ENCODE measurements at places on chromosomes 5 and 9.

DNA sequence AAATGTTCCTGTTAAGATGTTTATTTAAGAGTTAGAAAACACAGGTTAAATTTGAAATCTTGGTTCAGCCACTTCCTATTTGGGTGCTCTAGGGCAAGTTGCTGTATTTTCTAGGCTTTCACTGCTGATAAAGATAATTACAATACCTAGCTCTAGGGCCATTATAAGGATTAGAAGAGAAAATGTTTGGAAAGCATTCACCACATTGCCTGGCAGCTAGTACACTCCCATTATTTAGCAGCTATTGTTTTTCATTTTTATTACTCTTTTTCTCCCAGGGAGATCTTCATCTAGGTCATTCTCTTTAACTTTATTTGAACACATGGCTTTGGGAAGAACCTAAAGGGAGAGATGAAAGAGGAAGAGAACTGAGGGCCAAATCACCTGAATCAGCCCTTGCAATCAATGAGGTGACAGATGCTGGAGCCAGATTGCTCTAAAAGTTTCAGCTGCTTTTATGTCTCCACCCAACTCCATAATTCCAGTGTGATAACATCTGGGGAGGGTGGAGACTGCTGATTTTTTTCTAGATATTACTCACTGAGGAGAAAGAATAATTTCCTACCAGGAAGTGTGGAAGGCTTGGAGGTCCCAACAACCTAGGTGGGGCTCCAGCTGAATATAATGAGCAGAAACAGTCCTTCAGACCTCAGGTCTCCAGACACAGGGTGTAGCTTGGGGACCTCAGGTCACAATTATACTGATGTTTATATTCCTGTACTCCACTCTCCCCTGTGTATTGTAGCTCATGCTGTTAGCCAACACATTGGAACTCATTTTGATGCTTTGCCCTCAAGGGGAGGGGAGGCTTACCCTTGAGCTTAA, 640.0 kb downstream of the RAB3C start:
- no peak for DNase-seq

- DNase-seq = no peak
These were observed 17.8 kb downstream of the ITK start for GRCh38 chr5:157198277-157198986.

DNA sequence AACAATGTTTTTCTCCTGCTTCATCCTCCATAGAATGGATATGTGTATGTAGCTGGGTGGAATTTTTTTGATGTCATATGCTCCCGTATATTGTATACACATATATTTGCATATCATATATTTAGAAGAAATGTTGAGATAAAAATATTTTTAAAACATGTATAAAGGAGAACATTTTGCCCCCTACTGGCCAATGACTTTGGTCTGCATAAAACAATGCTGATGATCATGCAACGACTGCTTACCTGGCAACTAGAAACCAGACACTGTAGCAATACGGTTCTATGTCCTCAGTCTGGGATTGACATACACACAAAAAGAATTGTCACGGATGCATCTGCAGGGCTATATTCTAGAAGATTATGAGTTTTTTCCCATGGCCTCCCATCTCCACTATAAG, 503.6 kb downstream of the ELAVL2 start:
- DNase-seq = no peak

DNA sequence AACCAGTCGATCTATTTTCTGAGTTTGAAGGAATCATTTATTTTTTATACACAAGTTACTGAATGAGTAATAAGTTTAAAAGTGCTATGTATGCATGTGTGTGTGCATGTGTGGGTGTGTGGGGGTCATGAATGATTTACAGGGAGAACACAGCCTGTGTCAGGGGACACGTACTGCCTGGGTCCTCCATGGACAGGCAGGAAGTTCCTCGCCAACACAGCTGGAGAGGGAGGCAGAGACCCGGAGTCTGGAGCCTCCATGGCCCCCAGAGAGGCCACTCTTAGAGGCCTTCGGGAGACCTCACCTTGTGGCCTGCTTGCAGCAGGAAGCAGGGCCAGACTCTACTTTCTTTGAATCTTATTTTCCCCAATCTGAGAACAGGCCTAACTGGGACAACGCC, 144.7 kb downstream of the GABBR2 start:
- no peak for DNase-seq

GRCh38 chr9:30723656-30724055, 1660.8 kb upstream of the ACO1 start:
- DNase-seq = no peak

DNA sequence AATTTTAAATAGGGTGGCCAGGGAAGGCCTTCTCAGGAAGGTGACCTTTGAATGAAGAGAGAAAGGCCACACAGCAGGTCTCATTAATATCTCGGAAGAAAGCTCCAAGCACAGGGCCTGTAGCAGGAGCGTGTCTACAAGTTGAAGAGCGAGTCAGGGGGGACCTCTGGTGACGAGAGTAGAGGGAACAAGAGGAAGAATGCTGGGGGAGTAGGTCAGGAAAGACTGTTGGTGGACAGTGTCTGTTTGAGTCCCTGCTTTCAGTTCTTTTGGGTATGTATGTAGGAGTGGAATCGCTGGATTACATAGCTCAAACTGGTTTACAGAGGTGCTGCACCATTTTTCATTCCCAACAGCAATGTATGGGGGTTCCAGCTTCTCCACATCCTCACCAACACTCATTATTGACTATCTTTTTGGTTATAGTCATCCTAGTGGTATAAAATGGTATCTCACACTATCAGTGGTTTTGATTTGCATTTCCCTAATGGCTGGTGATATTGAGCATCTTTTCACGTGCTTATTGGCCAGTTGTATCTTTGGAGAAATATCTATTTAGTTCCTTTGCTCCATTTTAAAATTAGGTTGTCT, 55.8 kb downstream of the NUP214 start:
- no peak for DNase-seq

GRCh38 chr5:169065400-169065799, 235.5 kb downstream of the SLIT3 start:
- no peak for DNase-seq

DNA sequence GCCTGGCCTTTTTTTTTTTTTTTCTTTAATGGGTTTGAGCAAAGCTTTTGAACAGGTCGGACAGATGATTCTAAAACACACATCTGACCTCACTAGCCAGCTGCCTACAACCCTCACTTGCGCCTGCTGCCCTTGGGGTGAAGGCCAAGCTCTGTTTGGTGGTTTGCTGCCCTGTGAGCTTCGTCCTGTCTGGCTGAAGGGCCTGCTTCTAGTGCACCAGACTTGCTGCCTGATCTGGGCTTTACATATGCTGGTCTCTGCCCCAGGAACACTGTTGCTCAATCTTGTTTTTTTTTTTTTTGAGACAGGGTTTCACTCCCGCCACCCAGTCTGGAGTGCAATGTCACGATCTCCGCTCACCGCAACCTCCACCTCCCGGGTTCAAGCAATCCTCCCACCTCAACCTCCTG, 16.4 kb upstream of the DOLPP1 start:
- DNase-seq = no peak

DNA sequence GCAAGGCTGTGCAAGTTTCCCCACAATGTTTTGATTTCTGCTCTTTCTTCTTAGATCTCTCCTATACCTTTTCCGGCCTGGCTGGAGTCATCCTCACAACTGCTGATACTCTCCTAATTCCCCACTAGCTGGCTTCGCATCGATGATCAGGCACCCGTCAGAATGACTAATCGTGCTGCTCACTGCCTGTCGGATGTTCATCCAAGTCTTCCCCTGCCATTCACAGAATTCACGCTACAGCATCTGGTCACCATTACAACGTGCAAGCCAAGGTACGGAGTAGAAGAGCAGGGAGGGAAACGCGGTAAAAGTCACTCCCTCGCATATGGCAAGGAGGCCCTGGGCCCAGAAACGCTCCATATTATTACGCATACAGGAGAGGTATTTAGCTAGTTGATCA, 35.1 kb downstream of the CDH10 start:
- no peak for DNase-seq

DNA sequence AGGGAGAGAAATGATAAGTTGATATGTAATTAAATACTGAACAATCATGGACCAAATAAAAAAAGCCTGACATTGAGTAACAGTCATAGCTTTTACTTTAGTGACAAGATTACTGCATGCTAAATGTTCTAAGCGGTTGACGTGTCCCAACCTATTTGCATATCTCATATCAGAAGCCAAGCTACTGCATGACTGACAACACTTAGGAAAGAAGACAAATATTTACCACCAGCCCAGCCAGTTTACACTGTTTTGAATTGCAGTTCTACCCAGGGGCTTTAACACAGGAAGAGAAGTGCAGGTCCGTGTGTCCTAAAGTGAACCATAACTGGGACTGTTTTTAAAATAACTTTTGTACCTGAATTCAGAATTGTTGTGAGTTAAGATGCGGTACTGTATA, 219.9 kb downstream of the PRDM9 start:
- no peak for DNase-seq

DNA sequence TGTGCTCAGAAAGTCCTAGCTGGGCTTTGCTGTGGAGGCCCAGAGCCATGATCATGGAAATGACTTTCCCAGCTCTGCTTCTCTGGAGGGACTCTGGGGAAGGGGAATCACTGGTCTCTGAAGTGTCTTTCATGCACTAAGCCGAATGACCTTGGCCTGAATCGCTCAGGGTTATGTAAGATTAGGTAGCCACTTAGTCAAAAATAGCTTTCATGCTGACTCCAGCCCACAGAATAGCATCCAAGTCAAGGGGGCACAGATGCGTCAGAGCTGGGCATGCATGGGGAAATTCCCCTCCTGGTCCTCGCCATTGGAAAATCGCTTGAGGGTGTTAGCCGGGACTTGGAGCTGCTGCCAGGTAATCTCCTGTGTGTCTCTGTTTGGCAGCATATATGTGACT, 36.1 kb upstream of the PPARGC1B start:
- no peak for DNase-seq

DNA sequence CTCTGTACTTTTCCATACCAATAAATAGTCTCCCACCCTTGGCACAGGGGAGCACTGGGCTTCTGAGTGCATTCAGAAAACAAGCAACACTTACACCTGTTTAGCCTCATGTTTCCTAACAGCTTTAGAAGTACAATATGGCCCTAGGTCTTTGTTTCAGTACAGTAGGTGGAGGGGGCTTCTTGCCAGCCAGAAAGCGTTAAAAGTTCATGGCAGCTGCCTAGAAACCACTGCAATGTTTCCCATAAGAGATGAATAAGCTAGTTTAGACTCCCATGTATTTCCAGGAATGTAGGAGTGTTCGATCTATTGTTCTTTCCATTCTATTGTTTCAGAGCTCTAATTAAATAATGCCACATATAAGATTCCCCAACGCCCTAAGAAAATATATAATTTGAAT, 444.8 kb downstream of the ARHGEF28 start:
- no peak for DNase-seq

DNA sequence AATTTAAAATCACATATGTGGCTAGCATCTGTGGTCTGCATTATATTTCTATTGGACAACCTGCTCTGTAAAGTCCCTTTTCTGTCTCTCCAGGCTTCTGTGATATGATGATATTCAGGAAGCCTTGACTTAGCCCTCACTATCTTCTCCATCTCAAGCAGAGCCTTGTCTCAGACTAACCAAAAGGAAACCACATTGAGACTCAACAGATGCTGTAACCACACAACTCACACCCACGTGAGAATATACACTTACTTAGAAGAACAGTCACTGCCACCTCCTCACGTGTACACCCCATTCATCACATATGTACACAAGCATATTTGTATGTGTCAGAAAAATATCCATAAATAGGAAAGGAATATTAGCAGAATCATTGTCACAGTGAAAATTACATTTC, 33.6 kb downstream of the HTR4 start:
- peak; percentile 53 for DNase-seq

DNA sequence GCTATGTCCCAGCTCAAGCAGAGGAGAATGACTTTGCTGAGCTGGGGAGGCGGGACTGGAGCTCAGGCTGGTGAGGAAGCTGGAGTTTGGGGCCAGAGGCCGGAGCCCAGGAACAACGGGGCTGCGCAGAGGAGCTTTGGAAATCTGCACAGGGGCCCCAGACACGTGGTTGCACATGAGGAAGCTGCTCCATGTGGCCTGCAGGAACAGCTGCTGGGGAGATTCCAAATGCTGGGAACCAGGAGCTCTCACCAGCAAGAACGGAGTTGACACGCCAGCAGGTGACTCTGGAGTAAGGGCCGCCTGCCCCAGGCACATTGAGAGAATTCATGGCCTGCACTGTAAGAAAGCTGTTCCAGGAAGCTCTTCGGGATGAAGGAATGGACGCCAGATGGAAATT, 91.0 kb downstream of the OLFM1 start:
- DNase-seq = no peak

- no peak for DNase-seq
These were observed 121.0 kb upstream of the RETREG1 start for GRCh38 chr5:16737620-16738364.

GRCh38 chr5:83633285-83633684, 87.4 kb downstream of the HAPLN1 start:
- DNase-seq = no peak

DNA sequence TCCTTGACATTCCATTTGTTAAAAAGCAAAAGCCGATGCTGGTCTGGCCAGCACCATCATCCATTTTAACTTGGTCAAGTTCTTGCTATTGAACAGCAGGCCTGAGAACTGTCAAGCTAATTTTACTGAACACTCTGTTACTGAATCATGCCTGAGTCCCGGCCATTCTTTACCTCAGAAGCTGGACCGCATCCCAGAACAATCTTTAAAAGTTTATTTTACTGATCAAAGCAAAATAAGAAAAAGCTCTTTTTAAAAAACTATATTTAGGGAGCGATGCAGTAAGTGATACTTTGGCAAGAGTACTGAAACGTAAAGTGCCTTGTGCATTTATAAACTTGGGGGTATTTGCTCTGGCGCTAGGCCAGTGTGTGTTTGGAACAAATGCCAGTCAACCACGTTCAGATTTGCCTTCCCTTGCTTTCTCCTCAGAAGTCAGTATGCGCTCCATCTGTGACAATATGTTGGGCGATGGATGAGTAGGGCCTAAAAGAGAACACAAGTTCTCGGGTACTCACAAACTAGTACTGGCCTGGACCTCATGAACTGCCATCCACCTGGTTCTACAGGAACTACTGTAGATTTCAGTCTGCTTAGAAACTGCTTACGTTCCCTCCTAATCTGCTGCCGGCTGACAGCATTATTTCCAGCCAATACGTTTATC, 161.9 kb downstream of the MAPKAP1 start:
- no peak for DNase-seq

GRCh38 chr5:65876970-65877369, 49.4 kb upstream of the ERBIN start:
- no peak for DNase-seq

DNA sequence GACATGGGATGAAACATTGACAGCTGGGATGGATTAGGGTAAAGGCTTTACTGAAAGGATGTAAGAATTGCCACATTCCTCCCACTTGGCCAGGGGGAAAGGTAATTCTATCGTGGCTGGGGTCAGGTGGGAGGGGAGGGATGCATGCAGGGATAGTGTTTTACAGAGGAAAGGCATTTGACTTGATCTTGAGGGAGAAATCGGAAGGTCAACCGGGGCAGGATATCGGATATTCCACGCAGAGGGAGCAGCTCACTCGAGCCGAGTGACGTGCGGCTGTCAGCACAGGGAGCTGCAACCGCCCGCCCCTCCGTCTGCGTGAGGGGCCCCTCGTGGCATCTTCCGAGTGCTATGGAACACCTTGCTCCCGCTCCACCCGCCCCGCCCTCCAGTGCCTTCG, 63.4 kb upstream of the ADAMTS2 start:
- no peak for DNase-seq

Data from GF-D8 (cell line).